ELR (cell line): ENCODE measurements at places on chromosomes 3 and 15.

DNA sequence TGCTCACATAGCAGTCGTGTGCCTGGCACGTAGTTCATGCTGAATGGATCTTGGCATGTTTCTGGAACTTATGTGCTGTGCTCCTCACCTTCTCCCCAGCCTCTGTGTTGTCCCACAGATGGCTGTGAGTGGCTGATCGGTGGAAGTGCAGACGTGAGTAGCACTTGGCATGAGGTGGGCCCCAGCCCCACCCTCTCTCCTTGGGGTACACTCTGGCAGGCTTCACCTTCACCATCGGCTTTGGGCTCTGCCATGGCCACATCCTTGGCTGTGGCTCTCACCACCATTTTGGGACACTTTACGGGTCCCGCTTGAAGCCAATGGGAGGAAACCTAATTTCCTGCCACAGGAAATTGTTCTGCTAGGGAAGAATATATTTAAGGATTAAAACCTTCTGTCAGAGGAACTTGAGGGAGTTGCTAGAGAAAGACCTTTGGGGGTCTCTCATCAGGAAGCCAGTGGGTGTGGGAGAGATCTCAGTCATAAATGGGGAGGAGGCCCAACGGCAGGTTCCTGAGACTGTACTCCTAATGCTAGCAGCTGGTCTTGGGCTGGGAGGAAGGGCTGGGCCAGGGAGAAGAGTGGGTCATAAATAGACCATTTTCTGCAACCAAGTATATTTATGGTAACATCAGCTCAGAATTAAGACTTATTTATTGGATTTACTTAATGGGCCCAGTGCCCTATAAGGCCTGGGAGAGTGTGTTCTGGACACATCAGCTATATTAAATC is 92.3 kb downstream of the SMAD3 start:
- DNase-seq = no peak

- DNase-seq = no peak
Measured at GRCh38 chr3:115832265-115832664, 209.0 kb downstream of the GAP43 start.

- no peak for DNase-seq
Measured at GRCh38 chr3:110512961-110513360, 558.7 kb upstream of the NECTIN3 start.

DNA sequence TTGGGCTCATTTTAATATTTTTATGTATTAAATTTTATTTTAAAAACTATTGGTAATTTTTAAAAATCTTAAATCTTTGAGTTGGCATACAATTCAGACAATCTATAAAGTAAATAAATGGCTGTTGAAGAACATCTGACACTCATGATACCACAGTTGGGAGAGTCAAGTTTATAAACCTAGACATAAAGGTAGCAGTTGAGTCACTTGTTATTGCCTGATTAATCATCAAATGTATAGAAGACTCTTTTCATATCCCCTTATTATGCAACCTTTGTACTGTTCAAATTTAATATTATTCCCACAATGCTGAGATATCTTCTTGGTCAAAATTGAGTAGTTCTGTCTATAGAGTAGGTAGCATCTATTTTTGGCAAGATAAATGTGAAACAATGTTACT is 19.6 kb downstream of the PAQR9 start:
- peak; percentile 43 for DNase-seq

DNA sequence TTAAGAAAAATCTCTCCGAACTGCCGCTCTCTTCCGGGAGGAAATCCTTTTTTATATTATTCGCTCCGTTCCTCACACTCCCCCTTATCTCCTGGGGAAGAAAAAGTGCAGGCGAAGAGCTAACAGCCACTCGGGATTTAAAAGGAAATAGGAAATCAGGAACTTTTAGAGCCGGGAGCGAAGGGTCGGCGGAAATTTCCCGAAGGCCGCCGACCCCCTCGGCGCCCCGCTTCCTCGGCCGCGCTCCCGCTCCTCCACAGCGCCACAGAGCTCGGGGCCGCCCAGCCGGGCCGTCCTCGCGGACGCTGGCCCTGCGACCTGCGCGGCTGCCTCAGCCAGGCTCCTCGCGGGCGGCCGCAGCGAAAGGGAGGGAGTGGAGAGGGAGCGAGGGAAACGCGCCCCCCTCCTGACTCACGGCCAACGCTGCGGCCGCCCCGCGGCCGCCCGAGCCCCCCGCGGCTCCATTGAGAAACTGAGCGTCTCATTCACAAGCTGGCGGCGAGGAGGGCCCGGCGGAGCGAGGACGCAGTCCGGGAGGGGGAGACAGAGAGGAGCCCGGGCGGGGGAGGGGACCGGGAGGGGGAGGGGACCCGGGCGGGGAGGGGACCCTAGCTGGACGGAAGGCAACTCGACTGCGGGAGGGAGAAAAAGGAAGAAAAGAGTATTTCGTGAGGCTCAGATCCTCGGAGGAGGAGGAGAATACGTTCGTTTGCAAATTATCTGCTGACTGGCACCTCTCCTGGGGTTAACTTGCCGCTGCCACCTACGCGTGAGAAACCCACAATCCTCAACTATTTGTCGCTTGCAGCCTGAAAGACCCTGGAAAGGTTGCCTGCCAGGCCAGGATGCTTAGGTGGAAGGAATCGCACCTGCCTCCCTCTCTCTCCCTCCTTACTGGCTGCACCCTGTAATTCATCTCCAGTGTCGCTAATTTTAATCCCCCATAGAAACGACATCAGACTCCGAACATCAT is at the start of gene PTPN9:
PTPN9 (minus strand) TSS at position 368 of the 973 bp plus-strand sequence. CDS start 539 bp downstream, outside the sequence.
- peak; percentile 85 for DNase-seq

DNA sequence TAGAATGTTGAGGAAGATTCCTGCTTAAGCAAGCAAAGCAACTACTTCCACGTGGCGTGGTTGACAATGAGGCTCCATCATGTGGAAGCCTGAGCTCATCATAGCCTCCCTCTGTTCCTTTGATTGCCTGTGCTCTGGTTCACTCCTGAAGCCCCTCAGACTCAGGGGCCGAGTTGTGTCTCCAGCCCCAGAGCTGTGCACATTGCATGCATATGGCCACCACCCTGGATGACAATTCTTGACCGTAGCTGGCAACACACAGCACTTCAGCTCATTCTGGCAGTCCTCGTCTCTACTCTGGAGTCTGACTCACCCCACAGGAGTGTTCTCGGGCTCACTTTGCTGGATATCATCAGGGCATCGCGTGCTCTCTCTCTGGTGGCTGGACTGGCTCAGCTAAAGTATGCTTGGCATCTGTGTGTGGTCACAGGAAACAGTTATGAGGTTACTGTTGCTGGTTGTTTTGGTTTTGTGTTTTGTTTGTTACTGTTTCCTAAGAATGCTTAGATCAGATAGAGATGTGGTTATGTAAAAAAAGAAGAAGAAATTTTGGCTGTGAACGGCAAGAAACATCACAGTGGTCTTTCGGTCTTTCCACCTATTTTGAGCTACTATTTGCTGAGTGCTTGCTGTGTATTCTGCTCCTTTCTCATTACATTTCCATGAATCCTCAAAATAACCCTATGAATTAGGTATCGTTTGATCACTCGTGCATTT is 41.6 kb upstream of the MRPS22 start:
- DNase-seq = peak; percentile 100

DNA sequence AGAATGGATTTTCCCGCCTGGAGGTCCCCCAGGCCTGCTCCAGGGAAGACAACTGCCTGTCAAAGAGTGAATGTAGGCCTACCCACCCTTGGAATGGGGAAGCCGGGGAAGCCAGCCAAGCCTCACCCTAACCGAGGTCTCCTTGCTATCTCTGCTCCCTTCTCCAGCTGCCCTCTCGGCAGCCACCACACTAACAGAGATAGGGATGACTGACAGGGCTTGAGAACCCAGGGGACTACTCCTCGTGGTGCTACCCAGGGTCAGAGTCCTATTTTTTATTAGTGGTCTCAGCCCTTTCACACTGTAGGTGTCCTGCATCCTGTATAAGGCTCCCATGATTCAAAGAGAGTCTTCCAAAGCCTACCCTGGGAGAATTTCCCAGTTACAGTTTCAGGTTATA is 160.6 kb upstream of the CHRM5 start:
- DNase-seq = no peak

DNA sequence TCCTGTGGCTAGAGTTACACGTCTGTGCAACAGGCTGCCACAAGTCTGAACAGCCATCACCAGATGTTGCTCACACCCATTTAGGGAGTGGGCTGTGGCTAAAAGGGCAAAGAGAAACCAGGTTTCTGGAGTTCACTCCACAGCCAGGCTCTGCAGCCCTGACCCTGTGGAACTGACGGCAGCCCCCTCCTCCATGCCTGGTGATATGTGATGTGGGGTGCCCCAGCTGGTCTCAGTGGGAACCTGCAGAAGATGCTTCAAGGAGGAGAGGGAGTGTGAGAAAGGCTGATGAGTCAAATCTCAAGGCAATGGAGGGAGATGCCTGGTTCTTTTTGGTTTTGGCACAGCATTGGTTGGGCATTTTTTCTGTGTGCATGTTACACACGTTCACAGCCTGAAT is 130.6 kb downstream of the TPRA1 start:
- no peak for DNase-seq

- no peak for DNase-seq
Measured at GRCh38 chr15:79372428-79372827, 59.7 kb upstream of the MINAR1 start.

GRCh38 chr3:173553635-173554280 is 156.2 kb downstream of the NLGN1 start:
- peak; percentile 63 for DNase-seq

DNA sequence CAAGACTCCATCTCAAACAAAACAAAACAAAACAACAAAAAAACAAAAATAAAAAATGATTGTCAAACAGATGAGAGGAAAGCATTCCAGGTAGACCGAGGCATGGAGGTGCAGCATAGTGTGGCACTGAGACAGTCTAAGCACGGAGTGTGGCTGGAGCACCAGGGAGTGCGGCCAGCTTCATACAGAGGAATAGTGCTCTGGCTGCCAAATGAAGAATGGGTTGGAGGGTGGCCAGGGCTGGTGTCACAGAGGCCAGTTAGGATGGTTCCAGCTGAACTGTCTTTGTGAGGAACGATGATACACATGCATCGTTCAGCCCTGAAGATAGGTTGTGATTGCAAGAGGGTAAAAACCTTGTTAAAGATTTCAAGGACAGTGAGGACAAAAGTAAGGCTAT is 28.3 kb downstream of the MITF start:
- no peak for DNase-seq

DNA sequence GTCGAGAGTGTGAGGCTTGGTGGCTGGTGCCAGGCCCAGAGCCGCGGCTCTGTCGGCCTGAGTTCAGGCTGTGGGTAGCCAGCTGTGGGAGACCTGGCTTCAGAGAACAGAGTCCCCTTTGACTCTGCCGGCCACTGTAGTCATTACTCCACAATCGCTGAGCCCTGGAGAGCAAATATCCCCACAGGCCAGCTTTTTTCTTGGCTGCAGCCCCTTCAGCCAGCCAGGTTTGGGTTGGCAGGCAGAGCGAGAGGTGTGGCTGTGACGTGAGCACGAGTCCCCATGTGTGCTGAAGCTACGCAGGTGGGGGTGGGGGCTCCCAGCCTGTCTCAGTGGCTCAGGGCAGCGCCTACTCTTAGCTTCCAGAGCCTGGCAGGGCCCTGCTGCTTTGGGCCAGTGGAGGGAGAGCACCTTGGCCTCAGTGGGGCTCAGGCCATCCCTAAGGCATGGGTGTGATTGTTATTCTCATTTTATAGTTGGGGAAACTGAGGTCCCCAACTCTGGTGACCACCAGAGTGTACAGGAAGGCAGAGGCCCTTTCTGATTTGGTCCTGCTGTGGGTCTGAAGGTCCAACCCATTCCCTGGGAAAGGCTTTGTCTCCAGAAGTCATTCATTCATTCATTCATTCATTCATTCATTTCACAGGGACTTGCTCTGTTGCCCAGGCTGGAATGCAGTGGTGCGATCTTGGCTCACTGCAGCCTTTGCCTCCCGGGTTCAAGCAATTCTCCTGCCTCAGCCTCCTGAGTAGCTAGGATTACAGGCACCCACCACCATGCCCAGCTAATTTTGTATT is 45.7 kb upstream of the LCTL start:
- DNase-seq = no peak

DNA sequence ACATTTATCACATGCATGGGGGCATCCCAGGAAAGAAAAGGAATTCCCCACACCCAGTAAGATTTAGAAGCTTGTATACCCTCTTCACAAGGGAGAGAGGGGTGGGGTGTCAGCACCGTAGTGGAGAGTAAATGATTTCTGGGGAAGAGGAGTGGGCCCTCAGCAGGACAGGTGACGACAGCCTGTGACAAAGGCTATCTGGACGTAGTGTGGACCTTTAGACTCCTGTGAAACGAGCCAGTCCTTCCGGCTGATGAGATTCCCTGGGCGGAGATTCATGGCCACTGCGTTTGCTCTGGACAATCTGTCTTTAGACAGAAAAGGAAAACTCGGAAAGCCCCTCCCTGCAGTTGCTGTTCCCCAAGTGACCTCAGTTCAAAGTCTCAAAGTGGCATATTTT is 1.7 kb upstream of the FAM3D start:
- DNase-seq = no peak

- peak; percentile 96 for DNase-seq
Measured at GRCh38 chr15:89893696-89894447, at the start of gene AP3S2. AP3S2 (minus strand) TSS chr15:89893994; CDS start chr15:89893949, 45 bp downstream.

DNA sequence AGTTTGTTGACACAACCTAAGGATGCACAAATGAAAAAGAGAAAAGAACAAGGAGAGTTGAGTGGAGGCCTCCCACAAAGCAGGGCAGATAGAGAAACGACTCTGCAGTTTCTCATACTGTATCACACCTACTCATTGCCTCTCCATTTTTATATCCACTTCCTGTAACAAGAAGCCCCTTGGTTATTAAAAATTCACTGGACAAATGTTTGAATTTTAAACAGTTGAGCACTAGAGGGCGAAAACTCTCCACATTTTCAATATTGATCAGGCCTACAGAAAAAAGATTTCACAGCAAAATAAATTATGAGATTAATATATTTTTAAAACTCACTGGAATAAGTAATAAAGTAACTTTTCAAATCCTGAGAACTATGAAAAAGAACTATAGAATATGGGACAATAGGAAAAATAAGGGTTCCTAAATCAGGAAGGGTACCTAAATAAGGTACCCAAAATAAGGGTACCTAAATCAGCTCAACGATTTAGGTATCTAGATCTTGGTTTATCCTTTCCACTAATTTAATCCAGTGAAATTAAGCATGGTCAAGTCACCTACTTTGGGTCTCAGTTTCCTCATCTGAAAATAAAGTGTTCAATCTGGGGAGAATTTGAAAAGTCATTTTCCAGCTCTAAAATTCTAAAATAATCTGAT is 47.0 kb upstream of the PPIB start:
- peak; percentile 68 for DNase-seq

GRCh38 chr3:64730681-64731080 is 42.9 kb upstream of the ADAMTS9 start:
- no peak for DNase-seq

DNA sequence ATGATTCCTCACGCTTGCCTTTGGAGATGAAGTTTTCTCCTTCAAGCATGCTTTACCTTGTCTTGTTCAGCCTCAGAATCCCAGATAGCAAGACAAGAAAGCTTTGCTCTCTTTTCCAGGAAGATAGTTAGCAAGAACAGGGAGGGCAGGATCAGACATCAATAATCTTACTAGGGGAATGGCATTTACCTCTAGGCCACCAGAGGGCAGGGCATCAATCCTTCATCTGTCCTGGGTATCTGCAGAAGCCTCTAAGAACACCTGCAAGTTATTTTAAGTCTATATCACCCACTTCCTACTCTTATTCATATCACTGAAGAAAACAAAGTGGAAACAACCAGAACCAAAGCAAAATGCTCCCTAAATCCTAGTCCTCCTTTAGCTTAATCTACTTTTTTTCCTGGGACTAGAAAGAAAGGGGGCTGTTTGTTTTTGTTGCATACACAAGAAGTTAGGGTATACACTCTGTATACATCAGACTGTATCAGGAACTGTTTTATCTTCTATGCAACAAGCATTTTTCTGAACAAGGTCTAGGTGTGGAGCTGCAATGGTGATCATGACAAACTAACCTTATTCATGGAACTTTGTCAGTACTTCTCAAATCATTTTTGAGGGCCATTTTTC is 862.5 kb downstream of the CADM2 start:
- no peak for DNase-seq

GRCh38 chr3:72961752-72962151 is 34.9 kb upstream of the PPP4R2 start:
- DNase-seq = no peak
